Thoracic aorta (tissue), 2 donors: ENCODE measurements at places on chromosomes 3 and 15.

GRCh38 chr3:135920275-135920674 lies 45.3 kb upstream of the PPP2R3A start:
- no peak for DNase-seq

- DNase-seq, result no peak
Observed at GRCh38 chr15:67461735-67462134, 59.2 kb upstream of the C15orf61 start.

DNA sequence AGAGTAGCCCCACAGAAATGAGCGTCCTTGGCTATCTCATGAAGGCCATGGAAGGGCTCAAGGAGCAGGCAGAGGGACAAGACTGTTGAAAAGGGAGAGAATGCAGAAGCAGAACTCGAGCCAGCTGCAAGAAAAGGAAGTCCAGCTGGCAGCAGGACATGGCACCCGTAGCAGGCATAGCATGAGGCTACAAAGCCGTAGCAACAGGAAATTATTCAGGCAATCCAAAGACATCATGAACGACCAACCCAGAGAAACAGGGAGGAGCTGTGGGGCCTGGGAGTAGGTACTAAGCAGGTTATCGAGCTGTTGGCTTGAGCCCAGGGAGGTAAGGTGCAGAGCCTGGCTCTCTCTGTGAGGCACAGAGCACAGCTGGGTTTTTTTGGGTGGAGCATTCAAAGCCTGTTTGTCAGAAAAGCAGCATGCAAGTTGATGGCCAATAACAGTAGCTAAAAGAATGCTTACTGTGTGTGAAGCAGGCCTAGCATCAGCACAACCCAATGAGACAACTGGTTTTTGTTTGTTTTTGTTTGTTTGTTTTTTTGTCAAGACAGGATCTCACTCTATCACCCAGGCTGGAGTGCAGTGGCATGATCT lies 144.0 kb upstream of the SMAD3 start:
- no peak for DNase-seq

DNA sequence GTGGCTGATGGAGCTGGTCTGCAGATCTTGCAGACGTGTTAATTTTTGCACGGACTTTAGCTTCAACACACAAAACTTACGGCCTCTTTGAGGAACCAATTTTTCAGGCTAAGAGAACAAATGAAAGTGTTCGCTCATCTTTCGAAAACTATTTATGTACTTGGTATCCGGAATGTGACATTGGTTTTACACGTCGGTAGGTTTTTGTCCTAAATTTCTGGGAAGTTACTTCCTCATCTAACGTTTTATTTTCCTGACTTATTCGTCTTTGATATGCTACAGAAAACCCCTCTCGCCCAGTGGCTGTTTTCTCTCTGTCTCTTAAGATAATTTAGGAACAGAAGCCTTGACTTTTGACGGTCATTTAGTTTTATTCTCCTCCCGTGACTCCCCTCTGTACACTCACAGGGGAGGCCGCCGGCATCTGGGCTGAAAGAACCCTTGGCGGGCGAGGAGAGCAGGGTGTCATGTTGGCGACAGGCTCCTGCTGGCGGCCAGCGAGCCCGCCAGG lies 834 bp upstream of the GREM1 start:
- DNase-seq, result no peak

DNA sequence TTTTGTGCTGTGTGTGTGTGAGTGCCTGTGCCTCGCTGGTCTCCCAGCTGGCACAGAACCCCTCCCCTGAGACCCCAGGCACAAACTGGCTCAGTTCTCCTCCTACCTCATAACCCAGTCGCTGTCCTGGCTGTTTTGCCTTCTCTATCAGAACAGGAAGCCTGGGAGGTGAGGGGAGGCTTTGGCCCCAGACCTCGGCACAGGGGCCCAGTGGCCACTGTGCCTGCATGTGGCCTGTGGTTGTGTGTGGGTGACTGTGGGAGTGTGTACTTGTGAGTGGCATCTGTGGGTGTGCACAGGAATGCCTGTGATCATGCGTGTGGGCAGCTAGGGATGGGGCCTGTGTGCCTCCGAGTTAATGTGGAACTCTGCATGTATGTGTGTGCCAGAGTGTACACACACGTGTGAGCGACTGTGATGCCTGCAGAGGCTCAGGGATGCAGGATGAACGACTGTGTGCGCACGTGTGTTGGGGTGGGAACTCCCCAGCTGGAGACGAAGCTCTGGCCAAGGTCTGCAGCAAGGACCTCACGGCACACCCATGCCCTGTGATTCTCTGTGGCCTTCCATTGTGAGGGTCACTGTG lies 32.3 kb downstream of the PSTPIP1 start:
- DNase-seq, result no peak

GRCh38 chr15:27768732-27769475 lies 330.2 kb downstream of the OCA2 start:
- DNase-seq, result no peak

- peak; percentile 47 for DNase-seq
Observed at GRCh38 chr3:101828691-101829436, 20.4 kb upstream of the NFKBIZ start.

GRCh38 chr3:138412821-138413551 lies 21.4 kb upstream of the ESYT3 start:
- DNase-seq, result no peak

GRCh38 chr3:192747145-192747544 lies 19.8 kb upstream of the FGF12 start:
- no peak for DNase-seq

GRCh38 chr15:75112848-75113492 lies 88.7 kb upstream of the C15orf39 start:
- DNase-seq, result no peak

DNA sequence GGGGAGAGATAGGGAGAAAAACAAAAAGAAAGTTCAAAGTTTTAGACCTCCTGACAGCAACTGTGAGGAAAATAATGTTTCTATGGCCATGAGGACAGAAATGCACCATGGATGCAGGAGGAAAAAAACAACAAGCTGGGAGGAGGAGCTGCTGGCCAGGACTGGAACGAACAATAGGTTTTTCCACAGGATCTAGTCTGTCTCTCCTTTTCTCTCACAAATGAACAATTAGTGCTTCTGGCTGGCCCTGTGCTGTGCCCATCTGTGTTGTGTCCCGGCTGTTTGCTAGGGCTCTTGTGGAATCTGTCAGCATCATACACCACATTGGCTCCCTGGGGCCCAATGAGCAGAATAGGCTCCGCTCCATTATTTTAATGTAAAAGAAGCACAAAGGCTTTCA lies 15.2 kb downstream of the GK5 start:
- DNase-seq, result no peak

- DNase-seq, result no peak
Observed at GRCh38 chr15:93164409-93164808, 75.4 kb upstream of the RGMA start.

DNA sequence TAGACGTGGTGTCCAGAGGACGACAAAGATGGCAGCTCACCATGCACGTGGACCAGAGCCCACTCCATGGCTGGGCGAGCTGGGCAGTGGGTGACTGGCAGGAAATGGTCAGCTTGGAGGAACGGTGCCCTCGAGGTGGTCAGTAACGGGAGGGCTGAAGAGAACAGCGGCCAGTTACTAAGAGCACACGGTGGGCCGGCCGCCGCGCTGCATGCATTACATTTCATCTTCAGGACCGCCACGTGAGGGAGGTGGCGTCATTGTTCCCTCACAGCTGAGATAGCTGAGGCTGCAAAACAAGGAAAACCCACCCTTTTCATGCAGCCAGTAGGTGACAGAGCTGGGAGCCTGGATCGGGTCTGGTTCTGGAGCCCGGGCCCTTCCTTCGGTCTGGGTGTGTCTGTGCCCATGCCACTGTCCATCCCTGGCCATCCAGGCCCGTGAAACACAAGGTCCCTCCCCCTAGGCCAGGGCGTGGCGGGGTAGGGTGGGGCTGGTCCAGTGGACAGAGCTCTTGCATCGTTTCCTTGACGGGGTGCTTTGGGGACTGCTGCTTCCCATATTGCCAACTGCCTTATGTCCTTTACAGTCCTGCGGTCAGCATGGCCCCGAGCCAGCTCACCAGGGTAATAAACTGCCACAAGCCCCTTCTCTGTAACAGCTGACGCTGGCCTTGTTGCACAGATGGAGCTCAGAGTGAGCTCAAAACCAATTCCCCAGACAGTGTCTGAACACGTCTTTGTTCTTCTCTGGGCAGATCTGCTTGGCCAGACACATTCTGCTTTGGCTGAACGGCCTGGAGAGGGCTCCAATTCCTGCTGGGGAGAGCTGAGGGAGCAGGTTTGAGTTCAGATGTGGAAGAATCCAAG lies 51.8 kb downstream of the RGMA start:
- DNase-seq, result no peak

GRCh38 chr3:113557374-113557773 lies 25.0 kb downstream of the SIDT1 start:
- DNase-seq, result no peak

- no peak for DNase-seq
Observed at GRCh38 chr3:69867941-69868505, 128.8 kb downstream of the MITF start.

GRCh38 chr3:72487078-72487765 lies 361.0 kb downstream of the SHQ1 start:
- peak; percentile 49 for DNase-seq

GRCh38 chr15:57025264-57025926 lies 107.0 kb downstream of the TCF12 start:
- no peak for DNase-seq

GRCh38 chr15:72382146-72382545 lies 6.3 kb upstream of the HEXA start:
- no peak for DNase-seq

GRCh38 chr3:38117163-38117716 lies 19.7 kb downstream of the ACAA1 start:
- DNase-seq, result no peak

DNA sequence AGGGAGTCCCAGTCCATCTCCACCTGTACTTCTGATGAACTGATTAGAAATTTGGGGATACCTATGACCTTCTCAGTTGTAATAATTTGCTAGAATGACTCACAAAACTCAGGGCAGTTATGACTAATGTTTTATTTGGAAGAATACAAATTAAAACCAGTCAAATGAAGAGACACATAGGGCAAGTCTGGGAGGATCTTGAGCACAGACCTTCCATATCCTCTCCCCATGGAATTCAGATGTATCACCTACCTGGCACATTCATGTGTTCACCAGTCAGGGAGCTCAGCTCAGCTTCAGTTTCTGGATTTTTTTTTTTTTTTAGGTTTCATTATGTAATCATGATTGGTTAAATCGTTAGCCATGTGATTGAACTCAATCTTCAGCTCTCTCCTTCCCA lies 247.7 kb downstream of the VGLL3 start:
- no peak for DNase-seq

- no peak for DNase-seq
Observed at GRCh38 chr3:100001526-100002270, 112.6 kb downstream of the FILIP1L start.

- DNase-seq, result no peak
Observed at GRCh38 chr3:119240101-119240590, 532 bp downstream of the B4GALT4 start.

GRCh38 chr3:194736277-194736895 lies 50.7 kb downstream of the FAM43A start:
- no peak for DNase-seq

GRCh38 chr3:125213946-125214542 lies 1.5 kb upstream of the SLC12A8 start:
- DNase-seq, result no peak

DNA sequence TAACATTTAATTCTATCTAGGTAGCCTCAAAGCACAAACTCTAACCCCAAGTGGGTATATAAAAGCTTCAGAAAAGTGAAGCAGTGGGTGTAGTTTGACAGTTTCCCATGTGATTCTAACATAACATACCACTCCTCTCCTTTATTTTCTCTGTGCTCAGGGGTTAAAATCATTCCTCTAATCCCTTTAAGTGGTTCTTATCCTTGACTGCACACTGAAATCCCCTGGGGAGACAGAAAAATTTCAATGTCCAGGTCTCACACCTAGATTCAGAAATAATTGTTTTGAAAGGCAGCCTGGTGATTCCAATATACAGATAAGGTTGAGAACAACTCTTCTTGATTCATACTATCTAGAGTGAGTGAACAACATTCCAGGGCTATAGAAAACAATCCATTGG lies 986.4 kb downstream of the ROBO1 start:
- no peak for DNase-seq

DNA sequence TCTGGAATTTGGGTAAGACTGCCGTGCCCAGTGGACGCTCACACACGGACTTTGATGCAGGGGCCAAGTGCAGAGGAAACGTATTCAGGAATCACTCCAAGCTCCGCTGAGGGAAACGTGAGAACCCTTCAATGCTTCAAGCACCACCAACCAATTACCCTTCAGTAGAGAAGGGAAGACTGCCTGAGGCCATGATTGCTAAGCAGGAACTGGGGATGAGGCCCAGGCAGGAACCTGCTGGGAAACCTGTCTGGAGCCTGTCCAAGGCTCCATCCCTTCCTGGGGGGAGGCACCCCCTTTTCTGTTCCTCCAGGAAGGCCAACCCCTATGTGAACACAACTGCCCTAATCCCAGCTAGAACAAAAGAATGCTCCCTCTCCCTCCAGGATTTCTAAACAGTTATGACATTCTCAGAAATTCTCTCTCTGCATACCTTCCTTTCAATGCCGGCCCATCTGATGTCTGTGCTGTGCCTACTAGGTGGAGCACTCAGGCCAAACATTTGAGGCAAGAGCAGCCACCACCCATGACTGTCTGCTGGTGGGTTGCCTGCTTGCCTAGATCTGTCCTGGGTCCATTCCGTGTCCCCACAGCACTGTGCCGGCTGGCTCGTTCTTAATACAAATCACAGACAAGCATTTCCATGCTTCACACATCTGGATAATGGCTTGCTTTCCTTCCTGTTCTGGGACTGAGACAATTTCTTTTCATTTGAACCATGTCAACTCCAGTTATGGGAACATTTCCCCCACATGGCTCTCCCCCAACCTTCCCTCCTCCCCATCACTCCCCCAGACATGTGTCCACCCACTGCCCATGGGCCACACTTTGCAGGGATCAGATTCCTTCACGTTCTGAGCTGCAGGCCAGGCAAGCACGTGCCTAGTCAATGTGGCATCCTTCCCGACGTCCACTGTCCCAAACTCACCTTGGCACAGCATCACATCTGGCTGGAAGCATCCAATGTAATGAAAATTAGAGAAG lies 149.4 kb downstream of the ADAMTS17 start:
- DNase-seq, result no peak

DNA sequence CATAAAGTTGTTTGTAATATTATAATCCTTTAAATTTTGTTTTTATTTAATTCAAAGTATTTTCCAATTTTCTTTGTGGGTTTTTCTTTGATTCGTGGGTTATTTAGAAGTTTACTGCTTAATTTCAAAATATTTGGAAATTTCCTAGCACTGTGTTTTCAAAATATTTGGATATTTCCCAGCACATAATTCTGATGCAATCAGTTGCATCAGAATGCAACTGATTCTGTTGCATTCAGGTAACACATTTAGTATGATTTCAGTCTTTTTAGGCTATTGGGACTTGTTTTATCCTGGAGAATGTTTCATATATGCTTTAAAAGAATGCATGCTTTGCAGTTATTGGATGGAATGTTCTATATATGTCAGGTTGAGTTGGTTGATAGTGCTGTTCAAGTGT lies 18.2 kb upstream of the PRR23C start:
- DNase-seq, result no peak

GRCh38 chr15:69648775-69649735 lies 196.4 kb downstream of the RPLP1 start:
- DNase-seq, result no peak

- DNase-seq, result no peak
Observed at GRCh38 chr3:143218166-143218835, 98.7 kb downstream of the CHST2 start.
